NCI-H1048 (cell line): ENCODE measurements at places on chromosomes 5 and 9.

GRCh38 chr5:151870820-151871219 lies 53.8 kb downstream of the GLRA1 start:
- no peak for DNase-seq

GRCh38 chr5:57664700-57665099 lies 182.1 kb upstream of the ACTBL2 start:
- DNase-seq, result no peak

DNA sequence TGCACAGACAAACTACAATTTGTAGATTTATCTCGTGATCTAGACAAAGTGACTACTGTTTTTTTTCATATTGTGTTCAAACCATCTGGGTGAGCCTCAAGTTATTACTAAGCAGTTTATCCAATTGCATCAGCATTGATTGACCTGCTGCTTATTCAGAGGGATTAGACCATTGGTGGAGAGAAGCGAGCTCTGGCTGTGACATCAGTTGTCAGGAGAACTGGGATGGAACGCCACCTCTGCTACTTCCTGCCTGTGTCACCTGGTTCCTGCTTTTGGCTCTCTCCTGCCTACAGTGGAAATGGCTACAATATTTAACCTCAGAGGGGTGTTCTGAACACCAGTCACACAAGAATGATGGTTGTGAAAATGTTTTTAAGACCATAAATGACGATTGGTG lies 12.1 kb downstream of the NR4A3 start:
- DNase-seq, result no peak

- no peak for DNase-seq
These were observed 85.8 kb downstream of the RIC1 start for GRCh38 chr9:5714501-5715401.

DNA sequence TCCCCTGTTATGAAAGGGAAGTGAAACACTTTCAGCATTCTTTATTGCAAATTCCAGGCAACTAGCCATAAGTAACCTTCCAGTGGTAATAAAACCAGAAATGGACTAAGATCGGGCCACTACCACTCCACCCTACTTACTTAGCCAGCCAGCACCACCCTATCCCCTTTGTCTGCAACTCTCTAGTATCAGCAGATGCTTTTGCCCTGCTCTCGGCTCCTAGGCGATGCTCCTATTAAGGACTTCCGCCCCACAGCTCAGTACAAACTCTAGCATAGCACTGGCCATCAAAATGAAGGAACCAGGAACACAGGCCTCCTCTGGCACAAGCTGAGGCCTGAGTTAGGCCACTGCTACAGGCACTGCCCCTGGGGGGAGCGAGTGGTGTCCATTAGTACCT lies 81.2 kb downstream of the GLDC start:
- DNase-seq, result no peak

DNA sequence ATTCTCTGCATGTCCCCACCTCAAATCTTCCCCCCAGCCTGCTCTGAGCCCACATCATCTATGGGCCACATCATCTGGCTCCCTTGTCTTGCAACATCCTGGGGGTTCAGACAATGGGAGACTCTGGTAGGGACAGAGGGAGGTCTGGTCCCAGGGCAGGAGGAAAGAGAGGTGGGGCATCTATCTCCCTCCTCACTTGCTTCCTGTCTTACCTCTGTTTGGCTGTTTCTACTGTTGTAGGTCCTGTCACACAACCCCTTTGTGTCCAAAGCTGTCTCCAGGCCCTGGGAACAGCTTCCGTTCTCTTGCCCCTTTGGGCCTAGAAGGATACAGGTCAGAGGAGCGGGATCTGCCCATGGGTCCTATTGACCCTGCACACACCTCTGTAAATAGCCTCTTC lies 227.2 kb downstream of the NSG2 start:
- DNase-seq, result no peak

- DNase-seq, result no peak
These were observed 626.0 kb upstream of the ADAMTS16 start for GRCh38 chr5:4514067-4514648.

GRCh38 chr5:89471541-89471940 lies 588.6 kb upstream of the MEF2C start:
- DNase-seq, result no peak
